Left ventricle myocardium superior (tissue), 1 donor: ENCODE measurements at places on chromosomes 2 and 18. TPM values are rescaled to one million over a fixed set of nuclear protein-coding genes. Genes with fewer than 3 reads are reported as not detected.

GRCh38 chr18:32753656-32754260, 19.1 kb downstream of the KLHL14 start:
- DNase-seq, result no peak

GRCh38 chr2:120631236-120631635, 104.4 kb upstream of the GLI2 start:
- DNase-seq, result no peak

The SIGLEC15 gene
- 0.10 TPM for total RNA-seq

DNA sequence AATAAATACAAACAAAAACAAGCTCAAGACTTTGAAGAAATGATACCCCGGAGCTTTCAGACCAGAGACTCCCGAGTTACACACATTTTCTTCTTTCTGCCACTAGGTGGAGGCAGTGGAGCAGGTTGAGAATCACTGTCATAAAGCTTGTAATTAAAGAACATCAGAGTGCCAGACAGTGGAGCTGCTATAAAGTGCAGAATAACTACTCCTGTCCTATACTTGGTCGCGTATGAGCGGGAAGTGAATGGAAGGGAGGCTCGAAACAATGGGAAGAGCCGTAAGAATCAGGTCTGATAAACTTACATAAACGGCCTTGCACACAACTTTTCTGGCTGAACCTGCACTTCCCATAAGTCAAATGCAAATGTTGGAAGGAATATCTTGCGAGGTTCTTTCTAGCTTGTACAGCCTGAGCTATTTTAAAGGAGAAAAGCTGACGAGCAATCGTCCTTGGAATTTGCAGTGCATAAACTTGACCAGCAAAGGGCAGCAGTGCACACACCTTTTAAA, 189.0 kb downstream of the RPIA start:
- no peak for DNase-seq

DNA sequence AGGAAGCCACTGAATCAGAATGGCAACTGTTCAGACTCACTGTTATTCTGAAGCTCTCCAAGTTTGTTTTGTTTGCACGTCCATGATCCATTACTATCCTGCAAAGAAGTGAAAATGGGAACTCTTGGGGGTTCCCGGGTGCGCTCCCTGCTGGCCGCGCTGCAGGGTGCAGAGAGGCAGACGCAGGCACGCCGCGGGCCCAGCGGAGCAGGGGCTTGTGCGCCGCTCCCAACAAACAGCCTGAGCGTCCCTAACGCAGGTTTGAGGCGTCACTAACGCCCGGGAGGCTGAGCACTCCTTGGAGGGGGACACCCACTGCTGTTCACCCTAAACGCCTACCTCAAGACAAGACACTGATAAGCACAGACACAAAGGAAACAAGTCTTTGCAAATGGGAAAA, 14.3 kb upstream of the PIEZO2 start:
- DNase-seq, result peak; percentile 63

The SOWAHC gene
- total RNA-seq, result 2.5 TPM

The BCL11A gene
- total RNA-seq, result 31.2 TPM

The PIKFYVE gene
- total RNA-seq, result 16.1 TPM

The MAL gene
- total RNA-seq, result 3.9 TPM

DNA sequence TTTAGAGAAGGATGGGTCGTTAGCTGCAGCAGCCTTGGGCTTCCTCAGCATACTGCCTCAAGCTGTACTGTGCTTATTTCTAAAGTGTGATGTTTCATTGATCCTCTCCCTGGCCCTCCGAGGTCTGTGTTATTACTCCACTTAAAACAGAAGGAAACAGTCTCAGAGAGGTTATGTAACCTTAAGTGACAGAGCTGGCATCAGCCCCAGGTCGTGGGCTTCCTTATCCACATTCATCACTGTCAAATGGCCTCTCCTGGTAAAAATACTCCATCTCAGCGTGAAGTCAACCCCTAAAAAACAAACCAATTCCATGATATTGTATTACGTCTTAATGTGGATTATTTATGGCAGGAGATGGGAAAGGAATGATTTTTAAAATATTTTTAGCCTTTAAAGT, 153.3 kb upstream of the NOSTRIN start:
- peak; percentile 60 for DNase-seq

The CPLX4 gene
- not detected for total RNA-seq

- no peak for DNase-seq
Measured at GRCh38 chr2:135821190-135821589, 15.8 kb downstream of the LCT start.

The TSHZ1 gene
- 24.7 TPM for total RNA-seq

DNA sequence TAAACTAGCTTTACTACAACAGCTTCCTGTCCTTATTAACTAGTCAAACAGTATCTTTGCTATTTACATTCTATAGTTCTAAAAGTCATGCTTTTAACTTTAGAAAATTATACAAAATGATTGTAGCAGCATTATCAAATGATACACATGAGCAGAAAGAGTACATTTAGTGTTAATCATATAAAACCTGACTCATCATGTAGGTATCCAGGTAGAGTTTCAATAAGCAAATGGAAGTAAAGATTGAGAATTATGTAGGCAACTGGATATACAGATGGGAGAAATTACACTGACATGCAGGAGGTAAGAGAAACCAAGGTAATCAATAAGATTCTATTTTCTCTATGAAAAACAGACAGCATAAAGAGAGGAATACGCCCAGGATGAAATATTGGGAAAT, 33.8 kb downstream of the TRIP12 start:
- DNase-seq, result no peak
